ENCODE measurements at places on chromosomes 5 and 9.

- DNase-seq = peak; percentile 49
Observed at GRCh38 chr5:143402553-143403333, 743 bp downstream of the NR3C1 start.

- no peak for DNase-seq
Observed at GRCh38 chr5:1343315-1343751, 1.6 kb downstream of the CLPTM1L start.

DNA sequence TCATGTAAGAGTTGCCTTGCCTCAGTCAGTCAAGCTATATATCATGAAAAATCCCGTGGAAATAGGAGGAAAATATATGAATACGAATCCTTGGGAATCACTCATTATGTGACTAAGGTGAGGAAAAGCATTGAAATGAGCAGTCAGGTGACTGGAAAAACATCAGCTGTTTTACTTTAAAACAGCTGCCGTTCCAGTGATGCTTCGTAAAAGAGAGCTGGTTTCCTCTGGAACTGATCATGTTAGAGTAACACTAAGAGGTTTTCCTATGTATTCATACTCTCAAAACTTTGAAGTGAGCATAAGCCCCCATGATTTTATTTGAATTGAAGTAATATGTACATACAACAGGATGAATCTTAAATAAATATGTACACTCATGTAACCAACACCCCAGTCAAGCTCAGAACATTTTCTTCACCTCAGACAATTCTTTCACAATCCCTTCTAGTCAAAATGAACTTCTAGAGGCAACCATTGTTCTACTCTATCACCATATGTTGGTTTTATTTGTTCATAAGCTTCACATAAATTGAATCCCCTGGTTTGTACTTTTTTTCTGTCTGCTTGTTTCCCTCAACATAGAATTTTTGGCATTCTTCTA lies 107.7 kb downstream of the SLC25A46 start:
- DNase-seq = no peak

DNA sequence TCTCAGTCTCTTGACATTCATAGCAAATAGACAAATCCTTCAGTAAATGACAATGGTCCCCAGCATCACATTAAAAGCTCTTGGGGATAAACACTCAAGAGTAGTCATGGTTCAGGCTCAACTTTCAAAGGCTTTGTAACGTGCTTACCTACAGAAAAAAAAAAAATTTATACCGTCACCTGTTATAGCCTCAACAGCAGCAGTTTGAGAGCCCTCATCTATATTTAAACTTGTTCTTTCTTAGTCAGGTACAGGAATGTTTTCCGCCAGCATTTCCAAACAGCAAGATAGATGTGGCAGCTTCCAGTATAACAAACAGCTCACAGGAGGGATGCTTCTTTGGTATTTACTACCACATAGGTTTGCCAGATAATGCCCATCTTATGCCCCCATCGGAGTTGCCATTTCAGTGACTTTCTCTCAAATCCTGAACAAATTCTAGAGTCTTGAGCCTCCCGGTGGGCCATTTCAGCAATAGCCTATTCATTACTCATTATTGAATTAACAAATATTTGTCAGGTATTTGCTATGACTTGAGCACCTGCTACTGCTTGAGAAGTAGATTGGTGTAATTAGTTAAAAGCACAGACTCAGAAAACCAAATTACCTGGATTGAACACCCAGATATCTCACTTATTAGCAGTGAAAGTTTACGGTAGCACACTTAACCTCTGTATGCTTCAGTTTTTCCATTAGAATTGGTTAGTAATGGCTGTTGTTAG lies 470.0 kb downstream of the EBF1 start:
- DNase-seq = no peak

DNA sequence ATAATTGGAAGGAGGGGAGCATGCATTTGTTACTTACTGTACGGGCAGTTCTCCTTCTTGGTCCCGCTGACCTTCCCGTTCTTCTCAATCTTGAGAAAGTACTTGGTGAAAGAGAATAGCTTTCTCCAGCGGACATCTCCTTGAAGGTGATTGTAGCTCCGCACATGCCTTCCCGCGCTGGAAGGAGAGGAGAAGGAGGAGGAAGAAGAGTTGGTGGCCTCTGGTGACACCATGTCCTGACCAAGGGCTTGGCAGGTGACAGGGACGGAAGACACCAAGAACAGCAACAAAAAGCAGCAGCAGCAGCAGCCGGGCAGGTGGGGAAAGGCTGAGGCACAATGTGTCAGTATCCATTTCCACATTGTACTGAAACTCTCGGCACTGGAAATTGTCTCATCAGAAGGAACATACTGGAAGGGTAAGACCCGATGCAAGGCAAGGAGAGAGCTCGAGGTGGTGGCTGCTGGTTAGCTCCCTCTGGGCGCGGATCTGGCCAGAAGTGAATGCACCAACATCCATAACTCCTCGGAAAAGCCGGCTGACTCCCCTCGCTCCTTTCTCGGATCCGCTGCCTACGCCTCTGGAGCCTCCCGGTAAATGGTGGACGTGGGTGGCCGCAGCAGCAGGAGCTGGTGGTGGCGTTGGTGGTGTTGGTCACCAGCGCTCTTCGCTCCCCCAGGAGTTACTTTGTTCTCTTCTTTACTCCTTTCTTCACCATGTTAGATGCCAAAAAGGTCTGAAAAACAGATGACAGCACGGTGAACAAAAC lies 715 bp downstream of the FGF10 start:
- no peak for DNase-seq

DNA sequence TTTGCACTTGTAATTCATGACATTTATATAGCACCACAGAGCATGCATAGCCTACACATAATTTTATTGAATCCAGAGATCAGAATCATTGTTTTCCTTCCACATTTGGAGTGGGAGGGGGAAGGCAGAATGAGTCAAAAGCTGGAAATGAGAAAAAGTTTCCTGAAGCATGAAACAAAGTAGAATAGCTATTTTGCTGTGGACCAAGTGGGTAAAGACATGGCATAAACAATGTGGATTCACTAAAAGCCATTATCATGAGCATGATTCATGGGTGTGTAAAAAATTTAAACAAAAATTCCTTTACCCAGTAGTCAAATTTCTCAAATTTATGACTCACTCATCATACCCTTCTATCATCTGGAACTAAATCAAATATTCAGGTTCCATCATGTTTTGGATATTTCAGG lies 97.9 kb downstream of the YIPF5 start:
- no peak for DNase-seq

DNA sequence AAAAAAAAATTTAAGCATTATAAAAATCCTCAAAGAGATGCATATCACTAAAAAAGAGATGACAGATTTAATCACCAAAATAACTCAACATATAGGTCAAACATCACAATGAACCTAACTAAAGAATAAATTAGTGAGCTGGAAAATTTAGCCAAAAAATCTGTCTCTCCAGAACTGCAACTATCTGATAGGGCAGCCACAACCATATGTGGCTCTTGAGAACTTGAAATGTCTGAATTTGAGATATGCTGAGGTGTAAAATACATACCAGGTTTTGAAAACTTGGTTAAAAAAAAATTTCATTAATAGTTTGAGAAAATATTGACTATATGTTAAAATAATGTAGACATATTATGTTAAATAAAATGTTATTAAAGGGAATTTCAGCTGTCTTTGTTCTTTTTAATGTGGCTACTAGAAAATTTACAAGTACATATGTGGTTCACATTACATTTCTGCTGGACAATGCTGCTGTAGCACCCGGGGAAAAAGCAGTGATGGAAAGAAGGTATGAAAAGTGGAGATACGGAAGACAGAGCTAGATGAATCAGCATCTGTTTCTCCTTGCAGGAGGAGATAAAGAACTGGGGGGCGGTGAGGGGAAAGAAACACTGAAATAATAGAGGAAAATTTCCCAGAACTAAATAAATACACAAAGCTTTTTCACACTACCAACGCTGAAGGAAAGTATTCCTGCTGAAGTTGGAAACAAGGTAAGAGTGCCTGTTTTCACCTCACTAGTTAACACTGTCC lies 66.1 kb downstream of the DCP2 start:
- DNase-seq = no peak

GRCh38 chr9:19788614-19789271 lies at the start of gene SLC24A2:
Gene SLC24A2 (minus strand): TSS chr9:19789037.
- no peak for DNase-seq

GRCh38 chr9:99075246-99075912 lies 29.5 kb upstream of the TGFBR1 start:
- no peak for DNase-seq

GRCh38 chr9:16825971-16826625 lies 44.4 kb downstream of the BNC2 start:
- no peak for DNase-seq

GRCh38 chr5:152356506-152356905 lies 48.6 kb downstream of the NMUR2 start:
- DNase-seq = no peak

DNA sequence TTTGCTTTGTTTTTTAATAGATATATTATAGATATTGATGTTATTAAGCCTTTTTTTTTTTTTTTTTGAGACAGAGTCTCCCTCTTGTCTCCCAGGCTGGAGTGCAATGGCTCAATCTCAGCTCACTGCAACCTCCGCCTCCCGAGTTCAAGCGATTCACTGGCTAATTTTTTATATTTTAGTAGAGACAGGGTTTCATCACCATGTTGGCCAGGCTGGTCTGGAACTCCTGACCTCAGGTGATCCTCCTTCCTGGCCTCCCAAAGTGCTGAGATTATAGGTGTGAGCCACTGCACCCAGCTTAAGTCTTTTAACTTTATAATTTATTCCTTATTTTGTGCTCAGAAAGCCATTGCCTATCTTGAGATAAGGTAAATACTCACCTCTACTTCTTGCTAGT lies 24.2 kb upstream of the RAD23B start:
- DNase-seq = no peak

GRCh38 chr5:178376921-178377582 lies 144.4 kb upstream of the PHYKPL start:
- DNase-seq = no peak

- DNase-seq = no peak
Observed at GRCh38 chr9:124743686-124744348, 27.3 kb downstream of the NR6A1 start.

- DNase-seq = no peak
Observed at GRCh38 chr9:135370411-135371375, 108.9 kb upstream of the PPP1R26 start.

- no peak for DNase-seq
Observed at GRCh38 chr5:159463590-159464321, 133.5 kb upstream of the IL12B start.

DNA sequence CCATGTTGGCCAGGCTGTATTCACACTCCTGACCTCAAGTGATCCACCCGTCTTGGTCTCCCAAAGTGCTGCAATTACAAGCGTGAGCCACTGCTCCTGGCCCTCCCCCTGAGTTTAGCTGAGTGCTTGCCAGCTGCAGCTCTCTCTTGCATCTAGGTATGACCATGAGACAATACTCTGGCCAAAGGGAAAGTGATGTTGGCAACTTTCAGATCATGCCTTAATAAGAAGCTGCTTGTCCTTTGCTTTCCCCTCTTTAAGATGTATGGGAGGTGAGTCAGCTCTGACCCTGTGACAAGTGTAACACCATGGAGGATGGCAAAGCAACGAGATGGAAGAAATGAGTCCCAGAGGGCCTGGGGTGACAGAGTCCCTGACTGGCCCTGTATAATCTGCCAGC lies 18.7 kb upstream of the DCAF12 start:
- DNase-seq = no peak

GRCh38 chr5:128436749-128437188 lies 101.3 kb downstream of the FBN2 start:
- DNase-seq = no peak

DNA sequence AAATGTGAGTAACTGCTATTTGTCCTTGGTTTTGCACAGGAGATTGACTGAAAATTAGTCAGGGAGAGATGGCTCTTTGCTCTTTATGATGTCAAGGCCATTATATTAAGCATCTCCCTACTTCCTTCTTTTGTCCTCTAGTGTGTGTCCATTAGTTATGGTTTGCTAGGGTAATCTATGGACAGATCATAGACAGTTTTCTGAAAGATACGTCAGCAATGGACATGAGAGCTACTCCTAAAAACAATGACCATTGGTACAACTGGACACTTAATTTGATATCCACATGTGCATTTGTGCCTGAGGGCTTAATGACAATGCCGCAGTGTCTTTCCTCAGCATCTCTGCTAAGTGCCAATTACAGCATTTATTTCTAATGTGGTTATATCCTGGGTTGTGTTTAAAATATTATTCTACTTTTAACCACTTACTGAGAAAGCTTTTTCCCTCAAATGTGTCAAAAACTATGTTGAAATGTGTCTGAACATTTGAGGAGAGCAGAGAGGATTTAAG lies 218.2 kb upstream of the RFX3 start:
- DNase-seq = no peak

DNA sequence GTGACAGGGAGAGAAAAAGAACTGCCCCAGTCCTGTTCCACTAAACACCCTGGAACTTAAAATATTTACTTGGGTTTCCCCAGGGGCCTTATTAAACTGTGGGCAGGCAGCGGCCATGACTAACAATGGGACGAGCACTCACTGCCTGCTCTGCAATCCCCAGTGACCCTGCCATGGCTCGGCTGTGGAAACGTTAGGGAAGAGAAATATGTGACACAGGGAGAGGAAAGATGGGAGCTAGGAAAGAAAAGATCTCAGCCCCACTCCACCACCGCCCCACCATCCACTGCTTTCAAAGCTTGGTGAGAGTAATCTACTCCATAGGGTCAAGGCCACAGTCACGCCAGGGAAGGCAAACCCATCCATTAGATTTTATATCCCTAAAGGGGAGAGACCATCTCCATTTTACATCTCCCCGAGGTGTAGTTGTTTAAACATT lies 117.6 kb downstream of the EFNA5 start:
- DNase-seq = no peak

GRCh38 chr9:38126730-38127129 lies 57.7 kb upstream of the SHB start:
- DNase-seq = no peak

- no peak for DNase-seq
Observed at GRCh38 chr9:70031141-70031545, 12.5 kb upstream of the MAMDC2 start.

- no peak for DNase-seq
Observed at GRCh38 chr5:88740604-88741185, 142.3 kb downstream of the MEF2C start.

- DNase-seq = no peak
Observed at GRCh38 chr9:38380872-38381534, 11.5 kb upstream of the ALDH1B1 start.

DNA sequence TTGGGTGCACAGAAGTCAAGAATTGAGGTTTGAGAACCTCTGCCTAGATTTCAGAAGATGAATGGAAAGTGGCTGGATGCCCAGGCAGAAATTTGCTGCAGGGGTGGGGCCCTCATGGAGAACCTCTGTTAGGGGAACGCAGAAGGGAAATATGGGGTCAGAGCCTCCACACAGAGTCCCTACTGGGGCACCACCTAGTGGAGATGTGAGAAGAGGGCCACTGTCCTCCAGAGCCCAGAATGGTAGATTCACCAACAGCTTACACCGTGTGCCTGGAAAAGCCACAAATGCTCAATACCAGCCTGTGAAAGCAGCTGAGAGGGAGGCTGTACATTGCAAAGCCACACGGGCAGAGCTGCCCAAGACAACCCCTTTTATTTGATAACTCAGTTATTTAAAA lies 383.5 kb downstream of the TLE4 start:
- peak; percentile 2 for DNase-seq

GRCh38 chr5:41956943-41957342 lies 31.9 kb downstream of the FBXO4 start:
- no peak for DNase-seq

GRCh38 chr5:74418709-74419108 lies 221.8 kb downstream of the ENC1 start:
- DNase-seq = no peak
